ENCODE measurements at places on chromosomes 3 and 15.

DNA sequence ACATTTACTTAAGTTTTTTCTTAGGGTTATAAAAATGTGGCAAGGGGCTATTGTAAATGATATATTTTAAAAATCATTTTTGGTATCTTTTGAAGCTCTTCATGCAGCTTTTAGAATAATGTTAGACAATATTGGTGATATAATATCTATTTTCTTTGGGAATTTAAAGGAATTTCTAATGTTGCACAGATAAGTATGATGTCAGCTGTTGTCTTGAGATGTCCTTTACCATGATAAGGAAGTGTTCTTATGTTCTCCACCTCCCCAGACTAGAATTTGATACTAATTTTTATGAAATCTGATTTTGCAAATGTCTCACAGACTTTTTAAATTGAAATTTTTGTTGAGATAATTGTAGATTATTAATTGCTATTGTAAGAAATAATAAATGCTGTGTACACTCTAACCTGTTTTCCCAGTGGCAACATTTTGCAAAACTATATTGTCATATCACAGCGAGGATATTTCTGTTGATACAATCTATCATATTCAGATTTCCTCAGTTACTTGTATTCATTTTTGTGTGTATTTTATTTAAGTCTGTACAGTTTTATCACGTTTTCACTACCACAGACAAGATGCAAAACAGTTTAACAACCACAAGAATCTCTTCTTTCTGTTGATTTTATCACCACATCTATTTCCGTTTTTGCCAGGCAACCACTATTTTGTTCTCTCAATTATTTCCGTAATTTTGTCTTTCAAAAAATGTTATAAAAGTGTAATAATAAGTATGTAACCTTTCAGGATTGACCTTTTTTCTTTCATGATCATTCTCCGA lies 55.4 kb downstream of the SPRED1 start:
- DNase-seq = no peak

DNA sequence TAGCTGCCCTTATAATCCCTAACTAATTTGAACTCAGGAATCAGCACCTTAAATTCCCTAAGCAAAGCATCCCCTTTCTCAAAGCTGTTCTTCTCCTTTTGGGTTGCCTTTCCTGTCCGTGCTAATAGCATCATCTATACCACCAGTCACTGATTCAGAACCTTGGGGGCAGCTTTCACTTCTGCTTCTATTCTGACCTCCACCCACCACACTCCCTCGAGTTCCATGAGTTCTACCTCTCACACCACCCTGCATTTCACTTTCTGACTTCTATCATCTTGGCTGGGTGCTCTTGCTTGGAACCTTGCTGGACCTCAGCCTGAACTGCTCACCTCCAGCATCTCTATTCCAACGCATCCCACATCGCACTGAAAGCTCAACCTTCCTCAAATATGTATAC lies 55.4 kb upstream of the KCNMB2 start:
- no peak for DNase-seq

GRCh38 chr15:48091522-48091921 lies 29.3 kb upstream of the SLC24A5 start:
- no peak for DNase-seq

DNA sequence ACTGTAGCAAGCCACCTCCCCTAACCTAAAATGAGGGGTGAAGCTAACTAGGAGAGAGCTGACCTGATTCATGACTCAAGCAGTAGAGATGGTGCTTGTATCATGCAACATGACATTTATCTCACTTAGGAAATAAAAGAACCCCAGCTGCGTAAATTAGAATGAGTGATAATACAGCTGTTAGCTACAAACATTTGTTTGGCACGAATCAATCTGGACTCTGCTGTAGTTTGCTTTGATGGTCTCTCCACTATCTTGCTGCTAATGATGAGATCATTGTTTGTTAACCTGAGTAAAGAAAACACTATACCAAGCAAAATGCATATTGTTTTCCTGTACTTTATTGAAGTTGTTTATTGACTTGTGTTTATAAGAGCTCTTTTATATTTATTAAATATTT lies 92.6 kb downstream of the ALDH1A2 start:
- DNase-seq = no peak

DNA sequence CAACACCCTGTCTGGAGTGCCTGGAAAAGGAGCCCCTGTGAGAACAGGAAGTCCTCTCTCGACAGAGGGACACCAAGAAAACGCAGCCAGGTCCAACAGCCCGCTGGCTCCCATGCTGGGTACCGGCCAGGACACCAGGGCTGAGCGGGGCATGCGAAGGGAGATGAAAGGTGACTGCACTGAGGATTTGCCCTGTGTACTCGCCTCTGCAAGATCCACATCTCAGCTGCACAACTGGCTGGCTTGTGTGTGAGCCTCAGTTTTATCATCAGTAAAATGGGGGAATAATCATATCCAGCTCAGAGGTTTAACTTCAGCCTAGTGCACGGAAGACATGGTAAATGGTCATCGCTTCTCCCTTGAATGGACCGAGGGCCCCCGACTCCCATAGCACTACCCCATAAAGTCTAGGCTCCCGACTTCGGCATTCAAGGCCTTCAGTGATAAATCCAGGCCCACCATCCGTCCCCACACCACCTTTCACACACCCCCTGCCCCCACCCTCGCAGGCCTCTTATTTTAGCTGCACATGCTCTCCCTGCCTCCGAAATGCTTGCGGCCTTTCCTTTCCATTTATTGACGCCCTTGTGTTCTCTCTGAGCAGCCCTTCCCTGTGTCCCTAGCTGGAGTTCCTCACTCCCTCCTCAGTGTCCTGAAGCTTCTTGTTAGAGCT lies 15.8 kb downstream of the ISG20 start:
- no peak for DNase-seq

DNA sequence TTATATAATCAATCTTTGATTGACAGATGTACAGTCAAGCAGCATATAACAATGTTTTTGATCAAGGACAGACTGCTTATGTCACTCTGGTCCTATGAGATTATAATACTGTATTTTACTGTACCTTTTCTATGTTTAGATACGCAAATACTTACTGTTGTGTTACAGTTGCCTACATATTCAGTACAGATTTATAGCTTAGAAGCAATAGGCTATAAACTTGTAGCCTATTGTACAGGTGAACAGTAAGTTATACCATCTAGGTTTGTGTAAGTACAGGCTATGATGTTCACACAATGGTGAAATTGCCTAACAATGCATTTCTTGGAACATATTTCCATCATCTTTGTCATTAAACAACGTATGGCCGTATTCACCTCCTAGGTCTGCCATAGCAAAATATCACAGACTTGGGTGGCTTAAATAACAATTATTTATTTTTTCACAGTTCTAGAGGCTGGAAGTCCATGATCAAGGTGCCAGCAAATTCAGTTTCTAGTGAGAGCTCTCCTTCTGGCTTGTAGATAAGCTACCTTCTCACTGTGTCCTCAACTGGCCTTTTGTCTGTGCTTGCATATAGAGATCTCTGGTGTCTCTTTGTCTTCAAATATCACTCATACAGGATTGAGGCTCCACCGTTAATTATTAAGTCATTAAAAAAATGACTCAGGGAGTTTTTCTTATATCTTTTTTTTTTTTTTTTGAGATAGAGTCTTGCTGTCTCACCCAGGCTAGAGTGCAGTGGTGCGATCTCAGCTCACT lies 89.1 kb downstream of the EBLN2 start:
- no peak for DNase-seq

GRCh38 chr3:61315871-61316270 lies 64.6 kb upstream of the FHIT start:
- no peak for DNase-seq

DNA sequence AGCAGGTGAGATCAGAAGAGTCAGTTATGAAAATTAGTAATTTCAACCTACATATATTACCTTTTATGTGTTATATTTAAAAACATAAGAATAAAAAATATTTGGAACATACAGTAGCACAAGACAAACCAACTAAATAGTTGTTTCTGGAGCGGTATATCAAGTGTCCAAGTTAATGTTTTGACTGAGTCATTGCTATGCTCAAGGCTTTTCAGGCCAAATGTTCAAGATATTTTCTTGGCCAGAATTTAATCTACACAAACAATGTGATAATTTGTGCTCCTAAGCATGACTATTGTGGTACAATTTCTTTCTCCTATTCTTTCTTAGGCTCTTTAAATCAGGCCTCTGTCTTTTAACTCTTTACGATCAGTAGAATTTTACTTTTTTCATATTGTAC lies 412.4 kb downstream of the RAP2B start:
- no peak for DNase-seq

- DNase-seq = no peak
Observed at GRCh38 chr3:148759430-148759829, 61.7 kb downstream of the AGTR1 start.

- DNase-seq = no peak
Observed at GRCh38 chr15:100502651-100503050, 26.1 kb downstream of the CERS3 start.

DNA sequence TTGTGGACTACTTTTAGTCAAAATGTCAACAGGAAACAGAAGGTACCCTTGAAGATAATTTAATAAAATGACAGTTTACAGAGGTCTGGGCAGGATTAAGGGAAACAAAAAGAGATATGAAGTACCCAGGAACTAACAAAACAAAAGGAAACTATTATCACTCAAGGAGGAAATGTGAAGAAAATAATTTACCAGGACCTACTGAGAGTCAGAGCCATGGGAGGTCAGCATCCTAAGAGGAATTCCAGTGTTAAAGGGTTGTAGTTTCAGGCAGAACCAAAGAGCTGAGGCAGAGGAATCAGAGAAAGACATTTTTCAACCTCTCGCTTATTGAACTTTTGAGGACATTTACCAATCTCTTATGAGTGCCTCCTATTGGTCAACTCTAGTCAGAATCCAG lies 408.9 kb upstream of the CBLB start:
- no peak for DNase-seq

DNA sequence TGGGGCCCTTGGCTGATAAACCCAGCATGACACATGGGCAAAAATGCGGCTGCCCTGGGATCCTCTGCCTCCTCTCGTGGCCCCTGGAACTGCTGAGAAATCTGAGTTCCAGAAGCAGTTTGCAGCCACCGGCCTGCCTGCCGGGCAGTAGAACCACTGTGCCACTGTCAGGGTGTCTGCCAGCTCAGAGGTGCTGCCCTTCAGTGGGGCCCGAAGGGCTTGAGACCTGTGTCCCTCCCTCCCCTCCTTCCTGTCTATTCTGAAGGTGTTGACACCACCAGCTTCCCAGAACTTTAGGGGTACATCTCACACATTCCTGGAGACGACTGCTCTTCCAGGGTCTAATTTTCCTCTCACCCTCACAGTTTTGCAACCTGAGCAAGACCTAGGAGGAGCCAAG lies 88.2 kb upstream of the POMGNT2 start:
- no peak for DNase-seq

GRCh38 chr15:74318376-74319137 lies 48.9 kb downstream of the CYP11A1 start:
- no peak for DNase-seq

- DNase-seq = no peak
Observed at GRCh38 chr3:60886518-60886917, 364.7 kb downstream of the FHIT start.

DNA sequence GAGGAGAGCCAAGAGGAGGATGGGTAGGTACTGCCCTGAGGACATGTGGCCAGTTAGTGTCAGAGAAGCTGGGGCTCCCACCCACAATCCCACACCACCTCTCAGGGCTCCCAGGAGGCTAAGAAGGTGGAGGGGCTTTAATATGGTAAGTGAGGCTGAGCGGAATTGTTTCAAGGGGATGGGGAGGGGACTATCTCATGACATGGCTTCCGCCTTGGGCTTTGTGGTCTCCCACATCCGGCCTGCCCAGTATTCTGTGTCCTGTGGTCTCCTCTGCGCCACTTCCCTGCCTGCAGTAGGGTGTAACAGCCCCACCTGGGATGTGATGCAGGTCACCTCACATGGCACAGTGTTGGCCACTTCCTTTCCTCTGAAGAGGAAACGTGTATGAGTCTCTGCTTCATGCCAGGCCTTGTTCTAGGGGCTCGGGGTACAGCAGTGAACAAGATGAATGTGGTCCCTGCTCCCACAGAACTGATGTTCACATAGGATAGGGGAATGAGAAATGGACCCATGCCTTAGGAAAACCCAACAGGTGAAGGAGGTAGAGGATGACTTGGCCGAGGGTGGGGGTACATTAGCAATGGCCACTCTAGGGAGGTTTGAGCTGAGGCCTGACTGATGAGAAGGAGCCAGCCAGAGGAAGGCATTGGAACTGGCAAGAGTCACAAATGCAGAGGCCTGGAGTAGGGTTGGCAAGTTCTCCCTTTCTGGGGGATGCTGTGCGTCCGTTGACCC lies 3.2 kb downstream of the NEIL1 start:
- no peak for DNase-seq

DNA sequence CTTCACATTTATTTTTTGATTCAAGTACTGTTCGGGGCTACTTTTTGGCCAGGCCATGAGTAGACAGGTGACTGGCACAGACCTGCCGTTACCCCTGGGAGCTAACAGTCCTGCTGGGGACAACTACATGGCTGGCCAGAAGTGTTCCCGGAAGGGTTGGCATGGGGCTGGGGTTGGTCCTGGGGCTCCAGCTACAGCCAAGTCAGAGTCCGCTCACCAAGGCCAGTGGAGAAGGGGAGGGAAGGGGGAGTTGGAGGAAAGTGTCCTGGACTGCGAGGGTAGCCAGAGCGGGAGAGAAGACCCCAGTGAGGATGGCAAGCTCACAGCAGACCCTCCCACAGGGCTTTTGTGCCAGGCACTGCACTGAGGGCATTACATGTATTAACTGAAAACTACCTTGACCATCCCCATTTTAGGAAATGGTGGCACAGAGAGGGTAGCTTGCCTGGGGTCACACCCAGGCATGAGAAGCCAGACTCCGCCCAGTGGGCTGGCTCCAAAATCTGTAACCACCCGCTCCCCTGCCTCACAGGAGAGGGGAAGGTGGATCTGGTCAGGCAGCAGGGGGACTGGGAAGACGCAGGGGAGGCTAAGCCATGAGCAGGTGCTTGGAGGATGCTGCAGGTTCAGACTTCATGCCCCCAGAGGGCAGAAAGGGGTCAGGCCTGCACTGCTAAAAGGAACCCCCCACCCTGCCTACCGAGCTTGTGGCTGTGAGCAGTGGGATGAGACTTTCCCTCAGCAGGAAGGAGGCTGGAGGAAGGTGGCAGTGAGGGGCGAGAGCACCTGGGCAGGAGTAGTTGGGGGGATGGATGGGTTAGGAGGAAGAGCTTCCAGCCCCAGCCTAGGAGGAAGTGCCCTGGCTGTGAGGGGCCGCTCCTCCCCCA lies 38.3 kb upstream of the ESYT3 start:
- DNase-seq = no peak

GRCh38 chr15:33737687-33738601 lies 230.4 kb upstream of the CHRM5 start:
- peak; percentile 28 for DNase-seq

DNA sequence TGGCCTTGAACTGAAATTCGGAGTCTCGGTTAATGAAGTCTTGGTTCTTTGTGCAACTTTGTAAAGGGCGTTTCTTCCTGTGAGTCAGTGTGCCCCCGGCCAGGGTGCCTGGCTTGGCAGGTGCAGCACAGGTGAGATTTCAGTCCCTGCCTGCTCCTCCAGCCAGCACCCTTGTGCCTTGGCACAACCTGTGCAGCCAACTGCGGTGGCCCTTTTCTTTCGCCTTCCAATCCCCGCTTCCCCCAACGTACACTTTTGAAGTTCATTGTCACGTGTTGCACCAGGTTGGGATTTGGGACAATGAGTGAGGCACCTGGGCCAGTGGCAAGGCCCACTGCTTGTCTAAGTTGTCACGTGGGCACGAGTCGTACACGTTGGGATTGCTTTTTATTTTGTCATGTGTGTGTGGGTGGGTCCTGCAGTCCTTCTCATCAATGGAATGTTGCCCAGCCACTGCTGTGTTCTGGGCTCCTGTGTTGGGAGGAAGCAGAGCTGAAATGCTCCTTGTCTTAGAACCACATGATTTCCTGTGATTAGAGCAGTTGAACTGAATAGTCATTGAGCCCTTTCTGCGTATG lies 242.9 kb upstream of the BHLHE40 start:
- DNase-seq = no peak

Data from stimulated activated CD4-positive, alpha-beta T cell treated with anti-CD3 and anti-CD28 coated beads, Interleukin-12 subunit alpha, Interleukin-12 subunit beta, amount 100 ng/mL, for 24 hours (primary cell).